ENCODE measurements at places on chromosomes 6 and 20.

- DNase-seq = peak; percentile 88
These were observed at the start of gene OGFR for GRCh38 chr20:62804627-62805154. OGFR (plus strand) TSS chr20:62804835; CDS start chr20:62804860, 25 bp downstream.

DNA sequence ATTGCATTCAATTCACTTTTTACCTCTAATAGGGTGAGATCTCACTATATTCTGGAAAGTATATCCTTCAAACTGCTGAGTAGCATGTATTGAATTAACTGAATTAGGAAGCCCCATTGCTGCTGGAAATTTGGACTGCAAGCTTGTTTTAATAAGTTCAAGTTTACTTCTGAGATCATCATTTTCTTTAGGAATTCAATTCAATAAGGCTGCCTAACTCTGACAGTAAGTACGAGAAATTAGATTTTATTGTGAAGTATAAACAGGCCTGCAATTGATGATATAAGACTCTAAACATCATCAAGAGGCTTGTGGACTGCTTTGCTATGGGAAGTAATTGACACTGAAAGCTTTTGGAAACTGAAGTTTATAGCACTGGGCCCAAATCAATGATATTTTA is 44.4 kb downstream of the OGFRL1 start:
- no peak for DNase-seq

DNA sequence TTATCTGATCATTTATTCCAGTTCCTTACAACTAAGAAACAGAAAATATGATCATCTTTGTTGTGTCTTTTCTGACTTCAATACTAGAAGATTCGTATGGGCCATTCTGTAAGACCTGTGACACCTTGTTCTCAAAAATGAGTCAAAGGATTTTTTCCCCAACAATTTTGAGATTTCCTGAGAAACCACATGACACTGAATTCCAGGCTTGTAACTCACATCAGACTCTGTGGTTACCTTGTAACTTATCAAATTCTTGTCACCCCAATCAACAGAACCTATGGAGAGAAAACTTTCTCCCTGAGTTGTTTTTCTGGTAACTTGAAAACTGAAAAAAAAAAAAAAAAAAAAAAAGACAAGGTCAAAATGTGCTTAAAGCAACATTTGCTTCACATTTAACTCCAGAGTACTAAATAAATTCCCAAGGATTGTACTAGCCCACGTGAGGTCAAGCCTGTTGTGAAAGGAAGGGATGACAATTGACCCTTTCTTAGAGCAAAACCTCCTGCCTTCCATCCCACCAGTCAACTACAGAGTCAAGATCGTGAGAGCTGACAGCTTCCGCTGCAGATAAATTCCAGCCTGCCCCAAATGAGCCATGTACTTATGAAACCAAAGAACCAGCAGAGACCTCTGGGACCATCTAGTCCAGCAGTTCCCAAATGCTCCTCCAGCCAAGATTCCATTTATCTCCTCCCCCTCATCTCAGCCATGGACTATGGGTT is 140.3 kb downstream of the TBX18 start:
- DNase-seq = no peak

DNA sequence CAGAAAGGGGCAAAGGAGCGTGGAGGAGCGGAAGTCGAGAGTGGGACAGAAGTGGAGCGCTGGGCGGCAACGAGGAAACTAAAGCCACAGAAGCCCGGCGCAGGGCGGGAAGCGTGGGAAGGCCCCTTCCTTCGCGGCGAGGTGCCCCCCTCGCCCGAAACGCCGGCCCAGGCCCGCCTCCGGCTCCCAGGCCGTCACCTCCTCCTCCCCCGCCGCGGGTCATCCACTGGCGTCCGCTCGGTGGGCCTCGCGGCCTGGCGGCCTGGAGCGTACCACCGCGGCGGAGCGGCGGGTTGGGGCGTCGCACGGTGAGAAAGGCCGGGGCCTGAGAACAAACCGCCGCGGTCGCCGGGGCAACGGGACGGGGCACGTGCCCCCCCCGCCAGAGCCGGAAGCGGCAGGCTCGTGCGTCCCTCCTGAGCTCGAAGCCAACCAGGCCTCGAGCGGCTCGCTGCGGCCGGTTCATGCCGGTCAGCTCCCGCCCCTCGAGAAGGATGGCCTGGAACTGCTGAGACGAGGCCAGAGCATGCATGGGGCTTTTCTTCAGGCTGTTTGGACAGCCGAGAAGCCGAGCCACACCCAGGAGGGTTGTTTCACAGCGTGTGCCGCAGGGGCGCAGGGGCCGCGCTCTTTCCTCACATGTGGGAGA is at the start of gene TCP11:
Gene TCP11, minus strand, starts transcription at position 333 of the 649 bp plus-strand sequence. CDS start 469 bp downstream, outside the sequence.
- peak; percentile 19 for DNase-seq

DNA sequence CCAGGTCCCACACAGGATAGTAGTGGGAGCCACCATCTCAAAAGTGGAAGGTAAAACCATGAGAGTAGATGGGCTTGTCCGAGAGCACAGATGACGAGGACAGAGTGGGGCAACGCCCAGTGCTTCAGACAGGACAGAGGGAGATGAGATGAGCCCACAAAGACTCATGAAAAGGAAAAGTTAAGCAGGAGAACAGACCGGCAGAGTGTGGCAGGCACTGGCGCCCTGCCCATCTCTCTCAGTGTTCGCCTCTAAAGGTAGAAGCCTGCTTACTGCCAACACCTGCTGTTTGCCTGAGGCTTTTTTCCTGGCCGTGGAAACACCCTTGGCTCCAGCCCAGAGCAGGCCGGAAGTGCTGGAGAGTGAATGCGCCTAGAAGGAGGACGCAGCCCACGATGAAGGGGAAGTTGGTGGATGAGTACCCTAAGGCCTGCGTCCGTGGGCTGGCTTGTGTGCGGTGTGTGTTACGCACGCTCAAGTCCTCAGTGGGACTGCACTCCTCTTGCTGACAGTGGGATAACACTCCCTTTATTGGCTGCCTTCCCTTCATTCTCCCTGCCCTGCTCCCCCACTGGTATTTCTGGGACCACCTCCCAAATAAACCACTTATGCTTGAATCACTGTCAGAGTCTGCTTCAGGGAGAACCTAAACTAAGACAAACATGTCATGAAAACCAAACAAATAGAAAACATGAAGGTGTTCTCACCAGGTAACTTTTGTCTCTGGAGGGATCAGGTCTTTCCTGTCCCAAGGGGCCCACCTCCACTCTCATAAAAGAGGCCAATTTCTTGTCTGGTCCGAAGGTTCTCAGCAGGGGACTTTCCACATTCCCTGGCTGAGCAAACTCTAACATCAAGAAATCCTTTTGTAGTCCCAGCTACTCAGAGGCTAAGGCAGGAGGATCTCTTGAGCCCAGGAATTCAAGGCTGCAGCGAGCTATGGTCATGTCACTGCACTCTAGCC is 9.1 kb upstream of the FOXP4 start:
- no peak for DNase-seq

DNA sequence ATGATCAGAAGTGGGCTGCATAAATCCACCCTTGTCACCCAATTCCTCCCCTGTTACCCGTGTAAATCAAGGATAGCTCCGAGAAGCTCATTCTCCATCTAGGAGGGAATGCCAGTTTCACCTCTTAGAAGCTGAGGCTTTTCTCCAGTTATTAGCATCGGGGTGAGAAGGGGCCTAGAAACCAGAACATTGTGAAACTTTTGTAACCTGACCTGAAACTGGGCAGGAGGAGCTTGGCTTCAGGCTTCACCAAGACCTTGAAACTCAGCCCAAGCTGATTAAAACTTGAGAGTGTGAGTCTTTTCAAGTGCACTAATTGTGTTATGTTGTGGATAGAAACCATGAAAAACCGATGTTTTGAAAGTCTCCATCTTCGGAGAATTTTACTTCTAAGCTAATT is 103.1 kb downstream of the BMP2 start:
- no peak for DNase-seq

DNA sequence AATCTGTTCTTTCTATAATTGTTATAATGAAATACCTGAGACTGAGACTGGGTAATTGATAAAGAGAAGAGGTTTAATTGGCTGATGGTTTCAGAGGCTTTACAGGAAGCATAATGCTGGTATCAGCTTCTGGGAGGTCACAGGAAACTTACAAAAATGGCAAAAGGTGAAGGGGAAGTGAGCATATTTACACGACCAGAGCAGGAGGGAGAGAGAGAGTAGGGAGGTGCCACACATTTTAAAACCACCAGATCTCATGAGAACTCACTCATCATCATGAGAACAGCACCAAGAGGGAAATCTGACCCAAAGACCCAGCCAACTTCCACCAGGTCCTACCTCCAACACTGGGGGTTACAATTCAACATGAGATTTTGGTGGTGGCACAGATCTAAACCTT is 2.6 kb upstream of the SIRPB1 start:
- DNase-seq = peak; percentile 23

GRCh38 chr6:158663625-158664165 is 13.8 kb downstream of the SYTL3 start:
- no peak for DNase-seq

GRCh38 chr6:24493945-24494820 is 586 bp upstream of the ALDH5A1 start:
- DNase-seq = no peak

GRCh38 chr6:12590901-12591300 is 125.7 kb upstream of the PHACTR1 start:
- no peak for DNase-seq

- no peak for DNase-seq
These were observed 1.0 kb upstream of the TGM6 start for GRCh38 chr20:2379511-2380229.

DNA sequence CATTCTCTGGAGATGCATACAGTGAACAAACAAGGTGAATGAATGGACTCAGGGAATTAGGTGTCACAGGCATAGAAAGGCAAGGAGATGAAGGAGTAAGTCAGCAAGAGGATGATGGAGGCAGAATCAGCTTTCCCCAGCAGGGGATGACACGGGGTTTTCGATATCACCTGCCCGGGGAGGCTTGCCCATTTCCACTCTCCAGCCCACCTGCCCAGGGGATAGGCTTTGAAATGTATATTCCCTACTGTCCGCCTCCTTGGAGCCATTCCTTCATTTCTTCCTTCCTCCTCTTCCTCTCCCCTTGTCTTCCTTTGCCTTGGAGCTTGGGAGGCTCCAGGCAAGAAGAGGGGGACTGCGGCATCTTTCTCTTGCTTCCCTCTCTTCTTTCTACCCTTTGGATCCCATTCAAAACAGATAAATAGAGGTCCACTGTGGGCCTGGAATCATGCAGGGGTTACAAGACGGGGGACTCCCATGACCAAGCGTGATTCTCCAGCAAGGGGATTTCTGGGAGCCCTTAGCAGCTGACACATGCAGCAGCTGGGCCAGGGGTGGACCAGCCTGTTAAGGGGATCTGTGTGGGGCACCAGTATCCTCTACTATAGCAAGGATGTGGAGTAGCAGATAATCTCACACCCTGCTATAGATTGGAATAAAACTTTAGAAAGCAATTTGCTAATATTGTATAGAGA is 23.5 kb upstream of the RNF24 start:
- no peak for DNase-seq

DNA sequence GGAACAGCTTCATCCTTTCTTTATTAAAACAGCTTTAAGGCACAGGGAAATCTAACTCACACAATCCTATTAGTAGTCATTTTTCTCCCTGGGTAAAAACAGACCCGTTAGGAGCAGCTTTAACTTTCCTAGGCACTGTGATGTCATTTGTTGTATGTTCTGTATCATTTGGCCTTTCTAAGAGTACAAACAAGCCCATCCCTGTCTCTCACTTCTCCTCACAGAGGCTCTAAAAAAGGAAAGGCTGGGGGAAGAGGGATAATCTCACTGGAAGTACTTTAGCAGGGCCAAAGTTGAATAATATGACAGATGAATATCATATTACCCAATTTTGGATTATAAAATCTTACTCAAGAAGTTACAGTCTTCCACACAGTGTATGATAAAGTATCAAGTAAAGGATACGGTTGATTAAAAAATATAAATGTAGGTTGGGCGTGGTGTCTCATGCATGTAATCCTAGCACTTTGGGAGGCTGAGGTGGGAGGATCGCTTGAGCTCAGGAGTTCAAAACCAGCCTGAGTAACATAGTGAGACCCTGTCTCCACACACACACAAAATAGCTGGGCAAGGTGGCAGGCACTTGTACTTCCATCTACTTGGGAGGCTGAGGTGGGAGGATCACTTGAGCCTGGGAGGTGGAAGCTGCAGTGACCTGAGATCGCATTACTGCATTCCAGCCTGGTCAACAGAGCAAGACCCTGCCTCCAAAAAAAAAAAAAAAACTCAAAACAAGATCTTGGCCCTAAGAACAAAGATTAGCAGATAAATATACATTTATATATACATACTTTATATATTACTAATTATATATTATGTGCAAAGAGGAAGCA is 7.9 kb downstream of the NUDT3 start:
- no peak for DNase-seq

- no peak for DNase-seq
These were observed 10.3 kb downstream of the NSFL1C start for GRCh38 chr20:1456300-1456699.

DNA sequence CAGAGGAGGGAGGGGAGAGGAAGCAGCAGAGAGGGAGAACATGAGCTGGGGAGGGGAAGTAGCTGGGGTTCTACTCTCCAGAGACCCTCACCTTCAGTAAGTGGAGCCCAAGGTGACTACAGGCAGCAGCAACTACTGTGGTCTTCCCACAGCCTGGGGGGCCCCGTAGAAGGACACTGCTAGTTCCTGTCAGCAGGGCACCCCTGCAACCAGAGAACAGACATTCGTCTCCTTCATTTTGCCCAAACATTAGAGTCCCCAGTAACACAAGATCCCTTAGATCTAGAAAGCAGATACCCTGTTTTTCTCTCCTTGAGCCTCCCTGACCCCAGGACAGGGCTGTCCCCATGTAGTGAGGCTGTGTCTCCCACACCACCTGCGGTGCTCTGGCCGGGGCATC is 8.2 kb downstream of the GNMT start:
- no peak for DNase-seq

GRCh38 chr20:55782912-55783253 is 222.4 kb downstream of the CBLN4 start:
- no peak for DNase-seq

- no peak for DNase-seq
These were observed 19.2 kb downstream of the RNF182 start for GRCh38 chr6:13943943-13944342.

GRCh38 chr20:57342829-57343228 is 8.2 kb upstream of the RAE1 start:
- DNase-seq = no peak

DNA sequence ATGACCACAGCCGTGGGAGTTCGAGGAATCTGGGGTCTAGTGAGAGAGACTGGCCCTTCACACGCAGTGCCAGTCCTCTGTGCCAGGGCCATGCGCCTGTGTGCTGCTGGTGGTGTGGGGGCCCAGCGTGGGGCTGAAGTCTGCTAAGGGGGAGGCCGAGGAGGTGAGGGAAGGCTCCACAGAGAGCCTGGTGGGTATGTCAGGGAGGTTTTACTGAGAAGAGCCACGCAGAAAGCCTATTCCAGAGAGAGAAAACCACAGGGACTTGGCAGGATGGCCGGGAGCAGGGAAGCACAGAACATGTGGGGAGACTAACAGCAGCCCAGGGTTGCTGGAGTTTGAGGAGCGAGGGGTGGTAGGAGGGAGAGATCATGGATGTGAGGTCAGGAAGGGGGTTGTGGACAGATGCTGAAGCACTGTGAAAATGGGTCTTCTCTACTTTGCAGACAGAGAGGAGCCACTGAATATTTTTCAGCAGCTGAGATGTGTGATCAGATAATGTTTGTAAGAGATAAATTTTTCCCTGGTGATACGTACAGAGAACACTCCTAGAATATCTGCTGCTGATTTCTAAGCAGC is 35.3 kb downstream of the DUSP22 start:
- no peak for DNase-seq

Measured in germinal center (tissue), 1 donor.